ENCODE measurements at places on chromosomes 11 and 22. TPM values are rescaled to one million over a fixed set of nuclear protein-coding genes. Genes with fewer than 3 reads are reported as not detected.

DNAJB13 gene
- total RNA-seq = not detected

GRCh38 chr11:61345170-61345610, 12.2 kb downstream of the TKFC start:
- no peak for DNase-seq

DNA sequence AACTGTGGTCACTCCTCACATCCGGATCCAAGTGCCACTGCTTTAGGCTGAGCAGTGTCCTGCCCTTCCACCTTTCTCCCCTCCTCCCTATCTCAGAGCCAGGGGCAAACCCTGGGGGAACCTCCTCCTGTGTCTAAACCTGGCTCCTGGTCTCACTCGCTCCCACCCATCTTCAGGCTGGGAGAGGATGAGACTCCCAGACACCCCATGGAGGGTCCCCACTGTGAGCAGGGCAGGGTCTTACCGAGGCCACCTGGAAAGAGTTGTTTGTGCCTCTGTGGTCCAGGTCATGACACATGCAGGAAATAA, 93.6 kb downstream of the PDE2A start:
- DNase-seq = no peak

PGA3 gene
- not detected for total RNA-seq

- DNase-seq = no peak
Observed at GRCh38 chr11:123179586-123179985, 15.5 kb downstream of the CLMP start.

GRCh38 chr11:45181193-45181888, 34.9 kb downstream of the PRDM11 start:
- DNase-seq = no peak

GRCh38 chr22:35092406-35092805, 26.4 kb downstream of the ISX start:
- no peak for DNase-seq

DNA sequence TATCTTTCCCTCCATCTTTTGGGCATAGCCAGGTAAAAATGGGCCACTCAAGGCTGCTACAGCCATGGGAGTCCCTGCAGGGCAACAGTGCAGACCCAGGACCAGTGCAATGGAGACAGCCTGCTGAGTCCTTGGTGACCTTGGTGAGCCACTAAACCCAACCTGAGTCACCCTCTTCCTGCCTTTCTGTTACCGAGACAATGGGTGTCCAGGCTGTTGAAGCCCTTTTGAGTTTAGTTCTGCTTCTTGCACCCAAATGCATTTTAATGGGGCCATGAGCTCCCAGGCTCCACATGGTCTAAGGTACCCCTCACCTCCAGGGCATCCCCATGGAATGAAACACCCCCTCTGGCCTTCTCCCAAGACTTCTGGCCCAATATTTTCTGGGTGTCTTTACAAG, 874 bp upstream of the PLAAT4 start:
- DNase-seq = no peak

DNA sequence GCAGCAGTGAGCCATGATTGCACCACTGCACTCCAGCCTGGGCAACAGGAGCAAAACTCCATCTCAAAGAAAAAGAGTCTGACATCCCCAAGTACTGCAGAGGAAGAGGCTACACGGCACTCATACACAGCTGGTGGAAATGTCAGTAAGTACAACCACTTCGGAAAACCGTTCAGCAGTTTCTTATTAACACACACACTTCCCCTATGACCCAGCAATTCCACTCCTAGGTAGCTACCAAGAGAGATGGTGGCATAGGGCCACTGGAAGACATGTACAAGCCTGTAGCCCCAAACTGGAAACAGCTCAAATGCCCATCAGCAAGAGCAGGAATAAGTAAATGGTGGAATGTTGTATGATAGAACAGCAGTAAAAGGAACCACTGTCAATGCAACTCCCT, 3.3 kb downstream of the DRAP1 start:
- no peak for DNase-seq

- DNase-seq = no peak
Observed at GRCh38 chr22:32325416-32325801, 32.3 kb upstream of the RFPL3 start.

DNA sequence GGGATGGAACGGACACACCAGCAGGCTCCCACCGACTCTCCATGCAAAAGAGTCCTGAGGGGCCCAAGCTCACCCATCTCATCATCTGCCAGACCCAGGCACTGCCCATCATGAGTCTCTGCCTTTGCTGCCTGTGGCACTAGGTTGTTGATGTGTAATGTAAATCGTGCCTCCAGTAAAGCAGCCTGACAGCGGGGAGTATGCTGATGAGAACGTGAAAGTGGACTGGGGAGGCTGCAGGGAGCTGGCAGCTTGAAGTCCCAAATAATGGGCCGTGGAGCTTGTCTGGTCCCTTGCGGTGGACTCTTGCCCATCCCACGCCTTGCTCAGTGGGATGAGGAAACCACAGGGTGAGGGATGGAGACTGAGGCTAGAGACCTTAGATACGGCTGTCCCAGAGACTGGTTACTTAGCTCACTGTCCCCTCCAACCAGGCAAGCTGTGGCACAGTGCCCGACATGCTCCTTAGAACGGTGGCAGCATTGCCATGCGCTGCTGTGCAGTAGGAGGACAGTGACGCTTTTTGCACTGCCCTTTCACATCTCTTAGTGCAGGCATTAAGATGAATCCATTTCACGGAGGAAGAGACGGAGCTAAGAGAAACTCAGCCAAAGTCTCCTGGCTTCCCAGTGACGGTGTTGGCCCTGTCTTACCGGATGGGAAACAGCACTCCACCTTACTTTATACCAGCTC, 39.6 kb upstream of the PLET1 start:
- DNase-seq = no peak

- no peak for DNase-seq
Observed at GRCh38 chr11:68215087-68215445, 2.0 kb upstream of the KMT5B start.

DNA sequence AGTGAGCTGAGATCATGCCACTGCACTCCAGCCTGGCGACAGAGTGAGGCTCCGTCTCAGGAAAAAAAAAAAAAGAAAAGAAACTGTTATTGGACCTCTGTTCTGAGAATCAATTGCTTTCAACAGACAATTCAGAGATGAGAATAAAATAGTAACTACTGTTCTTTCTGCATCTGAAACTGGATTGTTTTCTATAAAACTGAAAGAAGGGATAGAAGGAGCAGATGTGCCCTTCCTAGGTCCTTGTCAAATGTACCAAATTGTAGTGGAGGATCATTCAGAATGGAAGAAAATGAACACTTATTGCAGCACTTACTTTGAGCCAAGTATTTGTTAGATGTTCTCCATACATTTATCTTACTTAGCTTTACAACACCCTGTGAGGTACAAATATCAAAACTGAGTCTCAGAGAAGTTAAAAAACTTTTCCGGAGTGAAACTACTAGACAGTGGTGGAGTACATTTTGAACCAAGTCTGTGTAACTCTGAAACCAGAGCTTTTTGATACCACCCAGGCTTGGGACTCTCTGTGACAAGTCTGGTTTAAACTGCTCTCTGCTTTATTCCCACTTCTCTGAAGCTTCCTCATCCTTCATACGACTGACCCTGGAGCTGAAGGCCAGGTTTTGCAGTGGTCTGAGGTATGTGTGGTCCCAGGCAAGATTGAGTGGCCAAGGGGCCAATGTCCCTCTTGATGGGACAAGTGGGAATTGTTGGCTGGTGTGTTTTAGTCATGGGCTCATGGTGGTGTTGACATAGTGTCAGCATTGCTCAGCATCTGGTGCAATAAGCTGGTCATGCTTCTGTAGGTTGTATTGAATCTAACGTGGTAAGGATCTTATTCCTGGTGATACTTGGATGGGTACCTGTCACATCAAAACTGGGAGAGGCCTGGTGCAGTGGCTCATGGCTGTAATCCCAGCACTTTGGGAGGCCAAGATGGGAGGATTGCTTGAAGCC, 48.2 kb upstream of the CCDC134 start:
- DNase-seq = no peak

DNA sequence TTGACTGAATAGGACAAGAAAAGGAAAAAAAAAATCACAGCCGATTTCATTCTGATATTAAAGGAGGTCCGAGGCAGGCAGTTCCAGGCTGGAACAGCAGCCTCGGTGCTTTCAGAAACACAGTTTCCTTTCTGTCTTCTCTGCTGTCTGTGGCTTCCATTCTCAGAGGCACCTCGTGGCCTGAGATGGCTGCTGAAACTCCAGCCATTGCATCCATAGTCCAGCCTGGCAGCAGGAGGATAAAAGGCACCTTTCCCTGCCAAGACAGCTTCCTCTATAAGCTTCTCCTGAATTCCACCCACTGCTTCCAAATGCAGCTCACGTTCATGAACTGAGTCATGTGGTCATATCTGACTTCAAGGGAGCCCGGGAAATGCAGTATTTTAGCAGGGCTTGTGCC, 390.5 kb downstream of the TBC1D22A start:
- no peak for DNase-seq

GRM5 gene
- 0.09 TPM for total RNA-seq

MS4A15 gene
- not detected for total RNA-seq

DNA sequence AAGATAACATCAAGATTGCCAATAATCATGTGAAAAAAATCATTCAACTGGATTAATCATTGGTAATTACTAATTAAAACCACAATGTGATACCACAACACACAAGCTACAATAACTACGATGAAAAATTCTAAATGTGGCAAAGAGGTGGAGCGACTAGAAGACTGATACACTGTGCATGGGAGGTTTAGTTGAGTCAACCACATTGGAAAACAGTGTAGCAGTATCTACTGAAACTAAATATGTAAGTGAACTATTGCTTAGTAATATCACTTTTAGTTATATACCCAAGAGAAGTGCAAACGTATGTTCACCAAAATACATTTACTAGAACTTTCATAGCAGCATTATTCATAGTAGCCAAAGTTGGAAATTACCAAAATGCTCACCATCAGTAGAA, 359.9 kb downstream of the ETS1 start:
- DNase-seq = no peak

- DNase-seq = no peak
Observed at GRCh38 chr11:117199053-117199915, at the start of gene TAGLN. Gene TAGLN, plus strand, starts transcription at chr11:117199370. Its CDS starts 3,644 bp downstream, at chr11:117203014.

GLB1L2 gene
- total RNA-seq = 2.8 TPM

GRCh38 chr11:415640-416041, 842 bp upstream of the SIGIRR start:
- no peak for DNase-seq

OR5A1 gene
- total RNA-seq = not detected

- DNase-seq = no peak
Observed at GRCh38 chr11:89503422-89503821, 12.2 kb upstream of the NOX4 start.

DNA sequence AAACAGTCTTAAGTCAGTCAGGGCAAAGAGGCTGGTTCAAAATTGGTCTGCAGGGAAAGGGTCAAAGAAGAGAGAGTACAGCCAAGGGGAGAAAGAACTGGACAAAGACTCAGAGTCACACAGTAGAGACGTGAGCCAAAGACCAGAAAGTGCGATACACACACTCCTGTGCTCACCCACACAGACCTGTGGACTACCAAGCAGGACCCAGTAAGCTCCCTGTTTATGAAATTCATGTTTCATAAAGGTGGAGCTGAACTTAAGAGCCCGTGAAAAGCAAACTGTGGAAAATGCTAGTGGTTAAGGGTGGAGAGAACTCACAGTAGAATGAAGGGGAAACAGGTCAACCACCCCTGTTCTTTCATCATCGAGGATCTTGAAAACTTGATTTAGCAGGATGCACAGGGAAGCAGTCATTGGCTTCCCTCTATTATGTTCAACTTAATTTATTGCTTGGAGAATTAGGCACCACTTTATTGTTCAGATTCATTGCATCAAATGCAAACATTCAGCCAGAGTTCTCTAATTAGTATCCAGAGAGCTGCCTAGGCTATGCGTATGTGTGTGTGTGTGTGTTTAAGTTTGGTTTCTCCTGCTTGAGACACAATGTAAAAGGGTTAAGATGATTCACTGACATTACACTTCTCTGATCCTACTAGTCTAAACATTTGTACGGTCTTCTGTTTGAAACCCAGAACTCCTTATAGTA, 160.9 kb upstream of the MTMR2 start:
- DNase-seq = no peak

GRCh38 chr11:86510097-86510496, 135.4 kb downstream of the CCDC81 start:
- DNase-seq = no peak

DNA sequence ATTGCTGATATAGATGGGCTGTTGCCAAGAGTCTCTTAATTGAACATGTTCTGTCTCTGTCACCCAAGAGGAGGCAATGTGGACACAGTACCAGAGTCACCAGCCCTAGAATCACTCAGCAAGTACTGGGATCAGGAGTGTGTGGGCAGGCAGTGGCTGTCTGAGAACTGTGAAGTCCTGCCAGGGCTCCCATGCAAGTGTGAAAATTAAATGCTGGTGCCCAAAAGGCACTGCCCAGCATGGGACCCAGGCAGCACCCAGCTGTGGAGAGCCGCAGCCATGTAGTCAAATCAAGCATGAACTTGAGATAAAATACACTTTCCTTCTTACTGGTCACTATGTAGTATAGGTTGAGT, 19.9 kb downstream of the HIRA start:
- no peak for DNase-seq

GRCh38 chr22:44003405-44004103, 20.5 kb upstream of the PARVB start:
- DNase-seq = no peak

GRCh38 chr11:105740164-105740903, 130.5 kb downstream of the GRIA4 start:
- no peak for DNase-seq

- no peak for DNase-seq
Observed at GRCh38 chr11:63518548-63518947, 12.7 kb downstream of the LGALS12 start.

MYBPC3 gene
- 0.08 TPM for total RNA-seq

ZNF280A gene
- not detected for total RNA-seq

GRCh38 chr22:48084041-48084728, 1321.7 kb downstream of the TBC1D22A start:
- no peak for DNase-seq

- DNase-seq = no peak
Observed at GRCh38 chr11:74123008-74123448, 47.8 kb downstream of the C2CD3 start.

DNA sequence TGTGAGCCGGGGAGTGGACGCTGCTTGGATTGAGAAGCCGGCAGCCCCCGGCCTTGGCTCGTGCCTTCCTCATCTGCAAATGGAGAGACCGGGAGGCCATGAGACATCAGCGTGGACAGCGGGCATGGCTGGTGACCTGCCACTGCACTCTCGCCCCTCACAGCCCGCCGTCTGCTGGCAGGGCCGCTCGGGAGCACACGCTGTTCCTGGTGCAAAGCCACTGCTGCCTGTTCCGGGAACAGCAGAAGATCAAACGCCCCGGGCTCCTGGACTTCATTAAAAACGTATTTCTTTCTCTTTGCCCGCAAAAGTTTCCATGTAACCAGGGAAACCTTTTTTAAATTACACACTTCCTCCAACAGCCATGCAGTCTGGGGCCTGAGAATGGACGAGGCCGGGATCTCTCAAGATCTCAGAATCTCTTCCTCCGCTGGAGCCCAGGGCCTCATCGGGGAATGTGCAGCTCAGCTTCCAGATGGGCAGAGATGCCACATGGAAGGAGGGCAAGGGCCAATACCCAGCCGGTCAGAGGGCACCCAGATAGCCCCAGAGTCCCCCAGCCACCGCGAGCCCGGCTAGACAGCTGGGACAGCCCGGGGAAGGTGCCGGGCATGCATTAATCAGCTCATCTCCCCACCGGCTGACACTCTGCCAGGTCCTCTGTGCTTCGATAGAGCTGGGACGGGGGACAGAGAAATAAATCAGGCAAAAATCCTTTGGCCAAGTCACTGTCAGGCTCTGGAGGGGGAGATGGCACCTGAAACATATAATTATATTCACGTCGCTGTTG, 62.8 kb upstream of the PRR5 start:
- no peak for DNase-seq

- DNase-seq = no peak
Observed at GRCh38 chr22:38449776-38450175, 5.2 kb downstream of the KCNJ4 start.
